ENCODE measurements at places on chromosomes 5 and 9. TPM values are rescaled to one million over a fixed set of nuclear protein-coding genes. Genes with fewer than 3 reads are reported as not detected.

GRCh38 chr9:137265496-137266161 lies 10.5 kb downstream of the NELFB start:
- DNase-seq = no peak

DNA sequence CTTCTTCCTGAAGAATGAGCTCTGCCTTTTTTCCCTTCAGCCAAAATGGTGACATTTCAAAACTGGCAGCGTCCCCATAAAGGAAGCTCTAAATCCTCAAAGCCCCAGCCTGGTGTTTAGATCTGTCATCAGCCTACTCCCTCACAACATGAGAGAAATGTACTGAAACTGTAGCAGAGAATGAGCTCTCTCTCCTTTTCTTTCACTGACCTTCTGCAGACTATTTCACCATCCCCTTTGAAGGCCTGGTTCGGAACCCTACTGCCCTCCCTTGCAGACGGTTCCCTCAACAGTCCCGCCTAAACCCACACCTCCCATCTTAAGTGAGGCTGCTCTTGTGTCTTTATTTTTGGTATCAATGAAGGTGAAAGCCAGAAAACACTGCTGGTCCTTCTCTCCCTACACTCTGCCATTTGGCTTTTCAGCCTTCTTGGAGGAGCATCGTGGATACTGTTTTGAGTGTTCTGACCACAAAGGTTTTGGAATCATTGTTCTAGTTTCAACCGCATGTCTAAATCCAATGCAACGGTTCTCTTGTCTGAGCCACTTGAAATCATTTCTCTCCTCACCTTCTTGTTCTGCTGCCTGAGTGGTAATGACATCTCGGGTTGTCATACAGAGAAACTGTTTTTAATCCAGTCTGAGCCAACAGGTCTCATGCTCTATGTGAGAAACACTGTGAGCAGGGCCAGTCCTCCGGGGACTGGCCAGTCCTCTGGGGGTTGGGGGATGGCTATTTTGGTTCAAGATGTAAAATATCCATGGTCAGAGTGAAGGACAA lies 39.0 kb downstream of the ITK start:
- peak; percentile 6 for DNase-seq

CCL21 gene
- 8.2 TPM for total RNA-seq

DNA sequence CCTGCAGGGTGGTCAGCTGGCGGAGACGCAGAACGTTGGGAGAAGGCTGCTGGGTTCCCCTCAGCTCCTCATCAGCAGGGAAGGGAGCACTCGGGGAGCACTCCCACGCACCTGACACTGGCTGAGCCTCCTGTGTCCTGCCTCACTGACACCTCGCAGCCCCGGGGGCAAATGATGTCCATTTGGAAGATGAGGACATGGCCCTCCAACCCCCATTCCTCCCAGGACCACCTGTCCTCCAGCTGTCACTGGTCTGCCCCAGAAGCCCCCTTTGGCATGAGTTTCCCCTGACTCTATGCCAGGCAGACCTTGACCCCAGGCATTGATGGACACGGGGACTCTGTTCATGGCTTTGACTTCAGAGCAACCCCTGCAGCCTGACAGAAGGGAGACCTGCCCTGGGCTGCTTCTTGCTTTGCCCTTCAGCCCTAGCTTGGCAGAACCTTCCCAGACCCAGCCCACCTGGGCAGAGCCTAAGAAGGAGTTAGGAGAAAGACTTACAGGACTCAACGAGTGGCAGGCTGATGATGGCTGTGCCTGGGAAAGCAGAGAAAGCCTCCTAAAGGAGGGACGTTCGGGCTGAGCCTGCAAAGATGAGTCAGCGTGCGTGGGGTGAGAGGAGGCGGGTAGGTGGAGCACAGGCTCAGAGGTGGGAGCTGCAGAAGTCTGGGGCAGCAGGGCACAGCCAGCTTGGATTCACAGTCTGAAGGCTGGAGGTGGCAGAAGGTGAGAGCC lies 90.6 kb downstream of the LMX1B start:
- DNase-seq = no peak

GRCh38 chr9:95496687-95497086 lies 20.1 kb downstream of the PTCH1 start:
- no peak for DNase-seq

- DNase-seq = no peak
Measured at GRCh38 chr9:11092974-11093373, 480.2 kb upstream of the PTPRD start.
